Occipital lobe (tissue), 3 donors: ENCODE measurements at places on chromosomes 1 and 21. TPM values are rescaled to one million over a fixed set of nuclear protein-coding genes. Genes with fewer than 3 reads are reported as not detected.

DNA sequence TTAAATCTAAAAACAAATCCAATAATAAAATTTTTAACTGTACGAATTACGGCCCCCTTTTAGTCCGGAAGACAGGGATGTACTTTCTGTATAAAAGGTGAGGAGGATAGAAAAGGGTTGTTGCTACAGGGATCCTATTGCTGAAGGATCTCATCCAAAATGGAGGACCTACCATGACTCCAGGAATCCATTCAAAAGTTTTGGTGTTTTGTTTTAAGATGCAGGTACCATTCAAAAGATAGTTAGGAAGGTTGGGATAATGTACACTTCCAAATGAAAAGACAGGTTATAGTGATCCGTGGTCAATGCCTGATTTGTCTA, 1.3 kb upstream of the ENAH start:
- no peak for DNase-seq

DNA sequence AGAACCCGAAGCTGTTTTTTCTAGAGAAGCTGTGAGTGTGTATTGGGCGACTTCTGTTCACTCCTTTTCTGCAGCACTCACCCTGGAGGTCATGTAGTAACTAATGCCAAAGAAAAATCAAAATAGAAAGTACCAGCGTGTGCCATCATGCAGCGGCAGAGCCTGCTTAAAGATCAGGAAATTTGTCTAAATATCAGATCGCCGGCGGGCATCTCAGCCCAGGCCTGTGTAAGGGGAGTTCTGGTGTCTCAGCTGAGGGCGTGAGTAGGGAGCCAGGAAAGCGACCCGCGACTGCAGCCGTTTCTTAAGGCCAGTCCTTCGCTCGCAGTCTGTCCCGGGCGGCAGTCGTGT, 768 bp downstream of the EDARADD start:
- no peak for DNase-seq

DNA sequence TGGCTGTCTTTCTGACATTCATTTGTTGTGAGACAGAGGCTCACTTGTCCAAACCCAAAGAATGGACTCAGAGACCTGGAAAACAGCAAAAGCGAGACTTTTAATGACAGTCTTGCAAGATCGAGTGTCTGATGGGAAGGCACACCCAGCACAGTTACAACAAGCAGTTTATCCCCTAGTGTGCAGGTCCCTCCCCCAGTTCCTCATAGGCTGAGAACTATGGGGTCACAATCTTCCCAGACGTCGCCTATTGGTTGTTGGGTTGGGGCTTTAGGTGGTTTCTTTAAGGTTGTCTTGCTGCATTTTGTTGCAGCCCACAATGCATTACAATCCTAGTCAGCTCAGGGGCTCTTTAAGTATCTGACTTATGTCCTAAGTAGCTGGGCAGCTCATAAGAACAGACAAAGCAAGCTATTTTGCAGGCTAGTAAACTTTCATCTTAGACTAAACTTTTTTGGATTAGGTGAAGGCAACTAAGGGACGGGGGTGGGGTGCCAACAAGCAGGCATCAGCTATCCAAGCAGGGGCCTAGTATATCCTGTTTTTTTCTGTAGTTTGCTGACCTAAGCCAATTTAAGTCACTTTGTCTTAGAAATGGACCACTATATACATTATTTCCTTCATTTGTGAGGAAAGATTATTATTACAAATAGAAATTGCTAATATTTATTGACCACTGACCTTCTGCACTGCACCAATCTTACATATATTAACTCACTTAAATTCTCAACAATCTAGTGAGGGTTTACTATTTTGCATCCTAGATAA, 151.8 kb downstream of the SETD4 start:
- no peak for DNase-seq

- no peak for DNase-seq
These were observed 128.4 kb upstream of the CAMK1G start for GRCh38 chr1:209455145-209455544.

GRCh38 chr1:197360068-197360467, 92.0 kb downstream of the CRB1 start:
- DNase-seq = no peak

GRCh38 chr1:150093805-150094204, 26.2 kb downstream of the VPS45 start:
- DNase-seq = no peak

Gene ERVH48-1
- not detected for total RNA-seq

DNA sequence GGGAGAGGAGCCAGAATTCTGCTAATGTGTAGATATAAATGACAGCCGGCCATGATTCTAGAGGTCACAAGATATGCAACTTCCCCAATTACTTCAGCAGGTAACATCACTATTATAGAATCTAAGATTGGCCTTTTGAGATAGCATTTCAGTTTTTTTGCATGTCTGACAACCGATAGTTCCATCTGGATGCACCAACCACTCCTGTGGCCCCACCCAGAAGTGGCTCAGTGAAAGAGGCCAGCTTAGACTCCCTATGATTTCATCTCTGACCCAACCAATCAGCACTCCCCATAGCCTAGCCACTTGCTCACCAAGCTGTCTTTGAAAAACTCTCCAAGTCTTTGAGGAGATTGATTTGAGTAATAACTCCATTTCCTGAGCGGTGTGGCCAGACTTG, 30.3 kb upstream of the NUF2 start:
- DNase-seq = no peak

- DNase-seq = no peak
These were observed 123.1 kb upstream of the ESRRG start for GRCh38 chr1:216846339-216846738.

Gene NFIA
- total RNA-seq = 41.5 TPM

DNA sequence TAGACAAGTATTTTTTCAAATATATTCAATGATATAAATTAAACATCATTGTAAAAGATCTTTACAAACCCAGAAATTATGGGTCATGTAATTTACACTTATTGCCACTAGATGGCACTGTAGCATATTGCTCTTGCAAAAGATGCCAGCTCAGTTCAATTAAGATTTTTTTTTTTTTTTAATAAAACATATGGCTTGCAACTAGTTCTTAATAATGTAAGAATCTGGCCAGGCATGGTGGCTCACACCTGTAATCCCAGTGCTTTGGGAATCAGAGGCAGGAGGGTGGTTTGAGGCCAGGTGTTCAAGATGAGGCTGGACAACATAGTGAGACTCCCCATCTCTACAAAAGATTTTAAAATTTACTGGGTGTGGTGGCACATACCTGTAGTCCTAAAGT, 49.4 kb upstream of the DESI2 start:
- DNase-seq = no peak

Gene NES
- 24.0 TPM for total RNA-seq

DNA sequence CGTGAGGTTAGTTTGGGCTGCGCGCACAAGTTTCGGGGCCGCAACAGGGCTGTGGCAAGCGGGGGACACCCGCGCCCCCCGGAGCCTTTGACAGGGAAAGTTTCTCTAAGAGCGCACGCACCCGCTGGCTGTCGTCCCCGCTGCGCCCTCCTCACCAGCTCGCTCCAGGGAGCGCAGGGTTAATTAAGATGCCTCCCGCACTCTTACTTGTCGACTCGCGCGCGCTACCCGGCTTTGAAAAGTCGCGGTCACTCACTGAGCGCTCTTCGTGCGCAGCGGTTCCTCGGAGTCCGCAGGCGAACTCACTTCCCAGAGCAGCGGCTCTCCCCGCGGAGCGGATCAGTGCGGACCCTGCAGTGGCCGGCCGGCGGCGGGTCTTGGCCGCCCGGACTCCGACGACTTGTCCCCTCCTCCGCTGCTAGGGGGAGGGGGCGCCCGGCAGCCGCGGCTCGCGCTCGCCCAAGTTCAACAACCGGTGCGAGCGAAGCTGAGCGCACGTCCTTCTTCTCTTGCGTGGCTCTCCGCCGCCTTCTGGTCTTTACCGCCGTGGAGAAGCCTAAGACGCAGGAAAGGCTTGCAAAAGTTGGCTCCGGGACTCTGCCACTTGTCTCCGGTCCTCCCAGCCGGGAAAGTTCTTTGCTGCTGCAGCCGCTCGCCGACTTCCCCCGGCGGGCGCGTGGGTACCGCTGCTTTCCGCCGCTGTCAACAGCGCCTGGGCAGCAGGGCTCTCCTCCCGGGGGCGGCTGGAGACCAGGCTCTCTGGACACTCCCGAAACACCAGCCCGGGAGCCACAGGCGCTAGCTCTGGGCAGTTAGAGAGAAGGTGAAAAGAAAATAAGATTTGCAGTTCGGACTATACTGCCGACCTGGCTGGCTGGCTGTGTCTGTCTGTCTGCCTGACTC, 506 bp downstream of the JUN start:
- DNase-seq = peak; percentile 26

DNA sequence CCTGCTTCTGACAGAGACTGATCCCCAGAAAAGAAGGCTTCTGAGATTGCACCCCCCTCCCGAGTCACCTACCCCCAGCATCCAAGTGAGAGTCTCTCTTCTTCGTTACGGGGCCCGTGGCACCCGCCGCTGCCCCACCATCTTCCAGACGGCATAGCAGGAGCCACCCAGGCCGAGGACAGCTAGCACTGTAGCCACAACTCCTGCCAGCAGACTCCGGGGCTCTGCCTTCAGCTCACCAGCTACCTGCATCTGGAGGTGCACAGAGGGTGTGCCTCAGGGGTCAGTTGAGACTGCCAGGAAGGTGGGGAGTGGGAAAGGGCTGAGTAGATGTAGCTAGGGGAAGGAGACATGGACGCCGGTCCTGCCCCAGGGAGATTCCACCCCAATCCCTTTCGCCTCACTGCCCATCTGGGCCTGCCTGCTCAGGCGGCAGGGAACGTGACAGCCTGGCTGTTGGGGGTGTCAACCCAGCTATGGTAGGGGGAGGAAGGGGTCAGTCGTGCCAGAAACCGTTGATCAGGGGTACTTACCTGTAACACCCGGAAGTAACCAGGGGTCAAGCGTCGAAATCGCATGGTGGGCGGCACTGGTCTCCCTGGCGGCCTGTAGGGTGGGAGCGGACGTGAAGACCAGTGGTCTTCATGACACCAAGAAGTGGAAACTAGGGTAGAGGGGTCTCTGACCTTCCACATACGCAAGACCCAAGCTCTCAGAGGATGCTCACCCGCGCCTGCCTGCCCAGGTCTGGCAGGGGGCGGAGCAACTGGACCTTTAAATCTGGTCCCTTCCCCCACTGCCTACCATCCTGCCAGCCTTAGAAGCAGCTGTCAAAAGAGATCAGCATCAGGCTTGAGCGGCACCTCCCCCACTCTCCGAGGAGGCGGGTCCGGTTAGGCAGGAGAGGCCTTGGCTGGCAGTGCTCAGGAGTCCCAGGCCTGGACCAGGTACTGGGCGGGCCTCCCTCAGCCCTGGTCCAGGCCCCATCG, at the start of gene ZNF593OS:
Gene ZNF593OS (minus strand): TSS at position 749 of the 989 bp plus-strand sequence. CDS start 171 bp downstream, at position 578.
- no peak for DNase-seq

- no peak for DNase-seq
These were observed 143.0 kb downstream of the DNM3 start for GRCh38 chr1:171984262-171984661.

GRCh38 chr1:16888860-16889816, 6.6 kb upstream of the RNU1-2 start:
- peak; percentile 79 for DNase-seq

Gene RORC
- 0.16 TPM for total RNA-seq

GRCh38 chr21:45004059-45004422, 64.2 kb downstream of the SLX9 start:
- DNase-seq = no peak

DNA sequence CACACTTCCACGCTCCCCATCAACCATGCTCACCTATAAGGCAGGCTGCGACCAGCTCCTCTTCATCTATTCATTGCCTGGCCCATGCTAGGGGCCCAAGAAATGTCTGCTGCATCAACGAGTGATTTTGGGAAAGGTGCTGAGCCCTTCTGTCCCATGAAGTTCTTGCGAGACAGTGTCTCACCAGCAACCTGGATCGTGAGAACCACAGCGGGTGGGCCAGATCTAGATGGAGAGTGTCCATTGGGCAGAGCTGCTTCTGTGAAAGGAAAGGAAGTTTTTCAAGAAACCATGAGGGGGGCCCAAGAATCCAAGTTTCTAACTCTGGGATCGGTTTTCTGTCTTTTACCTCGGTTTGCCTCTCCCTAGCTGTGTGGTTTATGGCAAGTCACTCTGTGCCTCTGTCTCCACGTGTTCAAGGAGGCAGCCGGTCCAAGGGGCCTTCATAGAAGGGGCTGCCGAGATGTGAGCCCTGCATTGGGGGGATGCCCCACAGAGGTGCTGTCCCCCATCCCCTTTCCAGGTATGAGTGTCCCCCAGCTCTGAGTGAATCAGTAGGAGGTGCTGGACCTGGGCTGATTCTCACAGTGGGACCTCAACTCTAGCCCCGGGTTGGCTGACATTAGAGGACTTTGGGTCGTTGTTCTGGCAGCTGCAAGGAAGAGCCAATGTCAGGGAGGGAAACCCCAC, 8.3 kb upstream of the PADI1 start:
- no peak for DNase-seq

GRCh38 chr1:181759481-181759880, 276.2 kb downstream of the CACNA1E start:
- DNase-seq = no peak

GRCh38 chr1:234871710-234872271, 256.8 kb downstream of the TOMM20 start:
- DNase-seq = no peak

DNA sequence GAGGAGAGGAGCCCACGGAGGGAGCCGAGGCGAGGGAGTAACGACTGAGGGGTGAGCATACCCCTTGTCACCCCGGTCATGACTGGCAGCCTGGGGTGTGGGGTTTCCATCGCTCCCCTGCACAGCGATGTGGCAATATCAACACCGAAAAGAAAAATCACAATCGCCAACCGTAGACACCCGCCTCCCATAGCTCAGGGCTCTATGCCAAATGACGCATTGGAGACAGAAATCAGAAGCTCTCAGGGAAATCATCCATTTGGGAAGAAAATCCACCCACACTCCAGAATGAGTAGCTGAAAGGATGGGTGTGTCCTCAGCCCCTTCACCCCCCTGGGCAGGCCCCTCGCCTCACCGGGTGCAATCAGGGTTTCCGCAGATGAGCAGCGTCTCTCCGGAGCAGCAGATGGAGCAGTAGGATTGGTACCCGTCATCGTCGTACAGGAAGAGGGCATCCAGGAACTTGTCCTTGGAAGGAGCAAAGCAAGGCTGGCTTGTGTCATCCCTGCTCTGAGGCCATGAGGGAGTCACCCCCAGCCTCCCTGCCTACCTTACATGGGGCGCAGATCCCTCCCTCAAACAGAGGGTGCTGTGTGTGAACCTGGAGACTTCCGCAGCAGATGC, 2.5 kb downstream of the DNMT3L start:
- DNase-seq = no peak

DNA sequence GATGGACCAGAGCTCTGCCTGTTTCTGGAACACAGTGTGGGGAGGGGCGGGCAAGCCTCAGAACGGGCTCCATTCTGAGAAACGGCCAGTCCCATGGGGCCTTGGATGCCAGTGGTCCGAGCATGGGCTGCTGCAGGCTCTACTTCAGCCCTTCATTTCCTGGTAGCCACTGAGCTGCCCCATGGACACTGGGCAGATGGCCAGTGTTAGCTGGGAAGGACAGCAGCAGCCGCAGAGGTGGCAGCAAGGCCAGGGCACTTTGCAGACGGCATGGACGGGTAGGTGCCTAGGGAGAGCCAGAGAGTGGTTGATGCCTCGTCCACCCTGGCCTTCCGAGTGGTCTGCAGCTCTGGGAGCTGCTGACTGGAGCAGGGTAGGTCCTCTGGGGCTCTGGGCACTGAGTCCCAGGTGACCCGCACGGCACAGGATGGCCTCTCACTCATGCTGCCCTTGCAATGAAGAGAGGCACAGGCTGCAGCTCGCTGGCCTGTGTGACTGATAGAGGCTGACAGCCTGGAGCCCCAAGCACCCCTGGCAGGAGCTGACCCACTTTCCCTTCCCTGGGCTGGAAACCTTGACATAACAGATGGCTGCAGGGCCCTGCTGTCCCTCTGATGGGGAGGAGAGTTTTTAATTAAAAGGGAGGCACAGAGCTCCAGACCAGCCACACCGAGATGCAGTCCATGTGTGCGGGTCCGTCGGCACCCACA, 87.7 kb upstream of the COL6A1 start:
- no peak for DNase-seq

GRCh38 chr1:59776960-59777852, 37.5 kb upstream of the HOOK1 start:
- DNase-seq = no peak
